Activated naive CD8-positive, alpha-beta T cell treated with anti-CD3 and anti-CD28 coated beads, Interleukin-2, amount 50 U/mL, for 16 hours (primary cell): ENCODE measurements at places on chromosomes 2 and 18.

DNA sequence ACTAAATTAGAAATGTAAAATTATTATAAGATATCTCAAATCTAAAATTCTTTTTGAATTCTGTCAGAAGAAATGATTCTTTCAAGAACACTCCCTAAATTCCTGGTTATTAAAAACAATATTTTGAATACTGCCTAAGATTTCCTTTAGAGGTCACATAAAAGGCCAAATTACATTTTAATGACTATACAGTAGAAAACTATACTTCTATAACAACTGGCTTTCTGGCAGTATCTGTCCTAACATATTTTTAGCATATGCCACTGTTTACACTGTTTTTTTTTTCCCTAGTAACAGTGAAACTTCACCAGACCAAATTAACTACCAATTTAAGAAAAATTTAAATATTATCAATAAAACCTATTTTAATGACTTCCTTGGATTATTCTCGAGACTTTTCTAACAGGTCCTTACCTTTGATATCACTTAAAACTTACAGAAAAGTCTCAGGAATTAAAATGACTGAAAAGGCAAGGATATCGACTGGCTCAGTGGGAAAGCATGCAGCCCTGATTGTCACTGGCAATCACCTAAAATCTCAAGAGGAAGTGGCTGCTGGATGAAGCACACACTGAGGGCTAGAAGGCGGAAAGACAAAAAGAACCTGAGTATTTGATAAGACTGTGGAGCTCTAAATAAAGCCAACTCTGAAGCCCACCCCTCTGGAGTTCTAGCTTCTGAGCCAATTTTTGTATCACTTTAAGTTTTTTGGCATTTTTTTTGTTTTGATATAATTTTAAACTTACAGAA lies 59.6 kb downstream of the SPIRE1 start:
- DNase-seq = no peak

- no peak for DNase-seq
These were observed 242.9 kb upstream of the GYPC start for GRCh38 chr2:126413079-126413478.

DNA sequence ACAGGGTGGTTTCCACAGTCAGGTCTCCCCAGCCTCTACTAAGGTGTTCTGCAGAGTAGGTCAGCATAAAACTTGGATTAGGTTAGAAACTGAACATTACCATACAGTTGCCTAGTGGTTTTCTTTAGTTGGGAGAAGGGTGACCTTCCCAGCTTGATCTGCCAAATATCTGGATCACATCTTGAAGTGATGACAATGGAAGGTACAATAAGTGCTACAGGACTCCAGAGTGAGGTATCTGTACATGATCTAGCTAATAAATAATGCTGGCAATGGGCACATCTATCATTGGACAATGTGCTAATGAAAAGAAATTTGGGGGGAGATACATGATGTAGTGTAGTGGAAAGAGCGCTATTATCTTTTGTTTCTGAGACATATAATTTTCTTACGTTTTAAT lies 54.6 kb upstream of the ACVR1 start:
- DNase-seq = no peak

DNA sequence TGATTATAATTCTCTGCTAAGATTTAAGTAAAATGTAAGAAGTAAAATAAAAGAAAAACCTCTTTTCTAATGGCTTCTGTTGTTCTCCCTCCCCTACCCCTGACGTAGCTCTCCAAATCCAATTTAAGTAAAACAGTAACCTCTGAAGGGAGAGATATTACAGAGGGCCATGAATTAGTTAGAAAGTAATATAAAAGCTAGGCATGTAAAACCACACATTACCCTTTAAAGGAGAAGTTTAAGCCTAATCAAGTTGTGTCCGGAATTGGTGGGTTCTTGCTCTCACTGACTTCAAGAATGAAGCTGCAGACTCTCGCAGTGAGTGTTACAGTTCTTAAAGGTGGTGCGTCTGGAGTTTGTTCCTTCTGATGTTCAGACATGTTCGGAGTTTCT lies 116.9 kb upstream of the SCN7A start:
- DNase-seq = no peak

DNA sequence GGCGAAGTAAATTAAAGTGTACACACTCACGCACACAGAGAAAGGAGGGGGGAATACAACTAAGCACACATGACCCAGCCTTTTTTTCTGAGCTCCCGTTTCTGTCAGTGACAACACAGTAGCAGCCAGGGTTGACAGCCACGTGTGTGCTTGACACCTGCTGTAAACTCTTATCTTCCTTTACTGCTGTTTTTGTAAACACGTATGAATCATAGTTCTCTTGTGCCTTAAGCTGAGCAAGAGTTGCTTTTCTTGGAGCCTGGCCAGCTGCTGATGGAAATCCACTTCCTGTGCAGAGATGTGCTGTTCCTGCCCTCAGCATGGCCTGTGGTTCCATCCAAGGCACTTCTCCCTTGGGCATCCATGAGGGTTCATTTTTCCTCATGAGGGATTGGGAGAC lies 561.9 kb downstream of the GALR1 start:
- no peak for DNase-seq

DNA sequence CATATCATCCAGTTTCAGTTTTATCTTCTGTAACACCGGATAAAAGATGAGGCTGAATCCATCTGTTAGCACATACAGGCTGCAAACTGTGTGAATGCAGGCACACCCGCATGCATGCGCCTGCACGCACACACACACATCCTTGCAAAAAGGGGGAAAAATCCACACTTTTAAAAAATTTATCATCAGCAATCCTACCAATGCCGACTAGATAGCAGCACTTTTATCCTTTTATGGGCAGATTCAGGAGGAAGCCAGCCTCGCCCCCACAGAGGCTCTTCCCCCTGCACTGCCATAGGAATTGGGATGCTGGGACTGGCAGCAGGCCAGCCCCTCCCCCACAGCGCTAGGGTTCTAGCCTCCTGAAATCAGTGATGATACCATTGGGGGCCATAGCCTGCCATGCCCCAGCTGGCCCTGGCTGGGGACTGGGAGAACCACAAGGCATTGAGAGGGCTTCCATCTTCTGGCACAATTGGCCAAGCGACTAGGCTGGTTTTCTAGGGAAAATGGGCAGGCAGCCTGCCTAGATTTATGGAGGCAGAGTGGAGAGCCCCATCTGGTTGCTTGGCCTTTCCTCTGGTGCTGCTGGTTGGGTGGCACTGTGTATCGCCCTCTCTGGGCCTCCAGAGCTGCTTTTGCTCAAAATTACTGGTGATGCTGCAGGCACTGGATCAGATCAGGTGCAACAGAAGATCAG lies 25.5 kb downstream of the CYRIA start:
- no peak for DNase-seq

DNA sequence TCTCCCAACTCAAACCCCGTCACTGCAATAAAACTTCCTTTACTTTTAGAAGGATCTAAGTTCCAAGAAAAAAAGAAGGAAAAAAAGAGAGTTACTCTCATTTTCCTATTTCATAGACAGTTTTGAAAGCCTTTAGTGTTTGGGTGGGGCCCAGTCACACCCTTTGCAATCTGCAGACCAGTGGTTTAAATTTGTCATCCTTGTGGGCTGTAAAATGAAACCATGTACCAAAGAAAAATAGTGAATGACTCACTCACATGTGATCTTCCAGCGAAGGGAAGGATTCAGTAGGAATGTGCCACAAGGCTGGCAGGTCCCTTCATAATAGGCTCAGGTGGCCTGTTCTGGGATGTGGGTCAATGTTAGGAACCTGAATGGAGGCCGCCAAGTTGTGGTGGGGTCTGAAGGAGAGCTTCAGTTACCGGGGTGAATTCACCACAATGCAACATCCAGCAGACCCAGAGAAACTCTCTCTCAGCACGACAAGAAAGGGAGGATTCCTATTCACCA lies 28.3 kb downstream of the ANXA4 start:
- no peak for DNase-seq

DNA sequence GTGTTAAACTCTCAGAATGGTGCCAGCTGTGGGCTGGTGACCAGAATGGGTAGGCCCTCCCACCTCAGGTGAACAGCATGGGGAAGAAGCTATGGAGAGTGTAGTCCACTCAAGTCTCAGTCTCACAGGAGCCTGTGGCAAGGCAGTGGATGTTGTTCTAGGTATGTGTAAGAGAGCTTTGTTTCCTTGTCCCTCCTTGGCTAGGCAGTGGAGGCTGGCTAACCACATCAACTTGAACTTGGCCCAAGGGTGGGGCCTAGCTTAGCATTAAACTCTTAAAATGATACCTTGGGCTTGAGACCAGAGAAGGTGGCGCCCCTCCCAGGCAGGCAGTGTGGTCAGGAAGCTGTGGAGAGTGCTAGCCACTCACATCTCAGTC lies 53.2 kb upstream of the SLC4A10 start:
- no peak for DNase-seq
